Stimulated activated CD4-positive, alpha-beta T cell treated with anti-CD3 and anti-CD28 coated beads, Interleukin-1b, Interleukin-23, amount 100 ng/mL, for 1 hour (primary cell): ENCODE measurements at places on chromosomes 5 and 9.

DNA sequence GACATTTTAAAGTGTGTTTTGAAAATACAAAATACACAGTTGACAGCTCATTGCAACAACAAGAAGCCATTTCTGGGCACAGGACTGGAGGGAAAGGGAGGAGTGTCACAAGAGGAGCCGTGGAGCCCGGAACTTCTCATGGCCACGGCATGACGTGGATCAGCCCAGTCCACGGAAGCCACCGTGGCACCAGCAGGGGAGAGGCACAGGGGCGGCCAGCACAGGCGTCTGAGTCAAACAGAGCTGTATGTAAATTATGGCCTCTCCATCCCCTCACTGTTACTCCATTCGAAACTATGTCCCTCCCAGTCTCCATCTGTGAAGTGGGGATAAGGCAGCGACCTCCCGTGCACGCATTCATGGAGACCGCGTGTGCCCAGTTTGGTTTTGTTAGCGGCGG is 165.6 kb upstream of the IRX2 start:
- no peak for DNase-seq

DNA sequence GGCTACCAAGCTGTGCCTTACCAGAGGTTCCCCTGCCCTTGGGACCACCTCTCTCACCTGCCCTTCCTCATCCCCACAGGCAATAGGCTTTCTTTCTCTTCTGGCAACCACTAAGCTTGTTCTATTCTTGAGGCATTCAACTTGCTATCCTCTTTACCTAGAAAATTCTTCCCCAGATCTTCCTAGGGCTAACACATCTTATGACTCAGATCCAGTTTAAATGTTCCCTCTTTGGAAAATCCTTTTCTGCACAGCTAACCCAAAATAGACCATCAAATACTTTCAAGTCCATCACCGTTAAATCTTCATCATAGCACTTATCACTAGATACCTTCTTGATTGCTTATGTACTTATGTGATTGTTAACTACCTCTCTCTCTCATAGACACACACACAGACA is 93.7 kb downstream of the ENC1 start:
- DNase-seq: no peak

- no peak for DNase-seq
Measured at GRCh38 chr5:122500245-122501088, 188.4 kb downstream of the SNCAIP start.

DNA sequence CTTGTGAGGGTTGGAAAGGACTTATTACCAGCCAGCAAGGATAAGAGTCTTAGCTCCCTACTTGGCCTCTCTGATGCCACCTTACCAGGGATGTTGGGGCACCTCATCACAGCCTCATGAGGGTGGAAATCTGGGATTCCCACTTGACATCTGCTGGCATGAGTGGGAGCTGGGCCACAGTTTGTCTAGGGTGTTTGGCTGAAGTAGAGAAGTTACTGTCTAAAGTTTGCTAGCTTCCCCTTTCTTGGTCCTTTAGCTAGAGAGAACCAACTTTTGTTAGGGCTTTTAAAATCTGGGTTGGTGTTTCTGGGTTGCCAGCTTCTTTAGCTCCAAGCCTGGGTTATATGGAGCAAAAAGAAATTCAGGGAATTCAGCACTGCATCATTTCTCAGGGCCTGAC is 57.5 kb upstream of the GNA14 start:
- no peak for DNase-seq

- no peak for DNase-seq
Measured at GRCh38 chr5:179143446-179143845, 83.3 kb downstream of the ZNF354C start.

GRCh38 chr9:137221506-137222111 is 431 bp downstream of the RNF208 start:
- DNase-seq: no peak

- DNase-seq: peak; percentile 49
Measured at GRCh38 chr5:149371296-149371962, 7.7 kb downstream of the IL17B start.

DNA sequence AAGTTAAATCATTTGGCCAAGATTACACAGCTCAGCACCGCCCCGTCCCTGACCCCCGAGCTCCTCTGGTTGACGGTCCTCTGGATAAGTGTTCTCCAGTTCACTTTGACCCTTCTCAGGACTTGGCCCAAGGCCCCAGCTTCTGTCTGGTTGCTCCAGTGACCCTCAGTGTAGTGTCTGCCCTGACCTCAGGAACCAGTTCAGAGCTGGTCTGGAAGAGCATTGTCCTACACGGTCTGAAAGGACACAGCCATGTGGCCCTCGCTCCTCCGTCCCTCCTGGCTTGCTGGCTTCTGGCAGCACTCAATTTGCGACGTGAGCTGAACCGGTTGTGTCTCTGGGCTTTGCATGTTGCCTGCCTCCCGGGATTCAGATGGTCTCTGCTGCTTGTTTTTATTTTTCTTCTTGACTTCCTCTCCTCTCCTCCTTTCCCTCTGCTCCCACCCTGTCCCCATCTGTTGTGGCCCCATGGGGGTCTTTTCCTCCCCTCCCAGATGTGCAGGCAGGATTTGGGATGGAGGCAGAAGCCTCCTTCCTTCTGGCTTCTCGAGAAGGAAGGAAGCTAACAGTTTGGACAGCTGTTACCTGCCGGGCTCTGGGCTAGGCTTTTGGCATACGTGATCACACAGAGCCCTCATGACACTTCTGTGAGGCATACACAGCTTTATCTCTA is 72.0 kb downstream of the PPARGC1B start:
- DNase-seq: no peak

GRCh38 chr5:164741376-164741775 is 1236.0 kb downstream of the MAT2B start:
- DNase-seq: no peak

- DNase-seq: no peak
Measured at GRCh38 chr5:3662344-3662743, 66.7 kb downstream of the IRX1 start.

- no peak for DNase-seq
Measured at GRCh38 chr5:45578270-45578669, 117.9 kb downstream of the HCN1 start.

GRCh38 chr5:28822071-28822470 is 1783.7 kb upstream of the CDH9 start:
- no peak for DNase-seq

GRCh38 chr5:135015942-135016341 is 18.1 kb downstream of the PITX1 start:
- no peak for DNase-seq

DNA sequence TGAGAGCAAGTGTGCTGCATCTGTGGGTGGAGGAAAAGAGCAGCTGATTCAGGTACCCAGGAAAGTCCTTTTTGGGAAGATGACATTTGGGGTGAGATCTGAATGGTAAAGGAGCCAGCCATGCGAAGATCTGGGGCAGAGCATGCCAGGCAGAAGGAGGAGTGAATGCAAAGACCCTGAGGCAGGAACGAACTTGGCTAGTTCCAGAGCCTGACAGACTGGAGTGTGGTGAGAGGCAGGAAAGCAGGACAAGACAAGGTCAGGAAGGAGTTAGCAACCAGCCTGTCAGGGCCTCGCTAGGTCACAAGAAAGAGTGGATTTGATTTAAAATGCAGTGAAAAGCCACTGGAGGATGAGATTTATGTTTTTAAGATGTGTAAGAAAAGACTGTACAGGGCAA is 28.2 kb downstream of the RGS7BP start:
- no peak for DNase-seq

- DNase-seq: no peak
Measured at GRCh38 chr5:103273952-103274351, 15.4 kb downstream of the MACIR start.

DNA sequence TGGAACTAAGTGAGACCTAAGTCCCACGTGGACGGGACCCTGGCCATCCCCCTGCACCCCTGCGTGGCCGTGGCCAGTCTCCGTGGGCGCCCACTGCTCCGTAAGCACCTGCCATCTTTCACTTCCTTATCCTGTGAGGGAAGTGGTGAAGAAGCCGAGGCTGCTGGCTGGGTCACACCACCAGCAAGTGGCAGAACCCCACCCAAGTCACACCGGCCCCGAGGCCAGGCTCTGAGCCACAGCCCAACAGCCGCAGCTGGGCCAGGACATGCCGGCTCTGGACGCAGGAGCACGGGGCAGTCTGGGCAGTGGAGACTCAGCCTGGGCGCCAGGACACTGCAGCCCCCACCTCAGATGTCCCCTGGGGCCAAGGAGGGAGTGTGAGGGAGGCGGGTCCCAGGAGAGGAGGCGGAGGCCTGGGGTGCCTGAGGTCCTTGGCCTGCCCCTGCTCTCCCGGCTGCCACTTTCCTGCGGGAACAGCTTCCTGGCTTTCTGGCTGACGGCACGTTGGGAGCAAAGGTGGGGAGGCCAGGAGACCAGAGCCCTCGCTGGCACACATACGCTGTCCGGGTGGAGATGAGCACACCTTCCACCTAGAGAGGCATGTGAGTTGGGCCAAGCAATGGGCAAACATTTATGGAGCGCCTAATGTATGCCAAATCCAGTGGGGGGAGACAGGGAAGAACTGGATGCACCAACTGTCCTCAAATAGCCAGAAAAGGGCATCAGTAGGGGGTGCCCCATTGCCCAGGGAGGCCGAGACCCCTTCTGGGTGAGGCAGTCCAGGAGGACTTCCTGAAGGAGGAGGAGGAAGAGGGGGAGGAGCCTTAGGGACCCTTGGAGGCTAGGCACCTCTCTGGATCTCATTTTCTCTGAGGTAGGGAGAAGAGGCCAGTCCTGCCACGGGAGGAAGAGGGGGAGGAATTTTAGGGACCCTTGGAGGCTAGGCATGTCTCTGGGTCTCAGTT is 43.9 kb upstream of the EGFL7 start:
- no peak for DNase-seq

DNA sequence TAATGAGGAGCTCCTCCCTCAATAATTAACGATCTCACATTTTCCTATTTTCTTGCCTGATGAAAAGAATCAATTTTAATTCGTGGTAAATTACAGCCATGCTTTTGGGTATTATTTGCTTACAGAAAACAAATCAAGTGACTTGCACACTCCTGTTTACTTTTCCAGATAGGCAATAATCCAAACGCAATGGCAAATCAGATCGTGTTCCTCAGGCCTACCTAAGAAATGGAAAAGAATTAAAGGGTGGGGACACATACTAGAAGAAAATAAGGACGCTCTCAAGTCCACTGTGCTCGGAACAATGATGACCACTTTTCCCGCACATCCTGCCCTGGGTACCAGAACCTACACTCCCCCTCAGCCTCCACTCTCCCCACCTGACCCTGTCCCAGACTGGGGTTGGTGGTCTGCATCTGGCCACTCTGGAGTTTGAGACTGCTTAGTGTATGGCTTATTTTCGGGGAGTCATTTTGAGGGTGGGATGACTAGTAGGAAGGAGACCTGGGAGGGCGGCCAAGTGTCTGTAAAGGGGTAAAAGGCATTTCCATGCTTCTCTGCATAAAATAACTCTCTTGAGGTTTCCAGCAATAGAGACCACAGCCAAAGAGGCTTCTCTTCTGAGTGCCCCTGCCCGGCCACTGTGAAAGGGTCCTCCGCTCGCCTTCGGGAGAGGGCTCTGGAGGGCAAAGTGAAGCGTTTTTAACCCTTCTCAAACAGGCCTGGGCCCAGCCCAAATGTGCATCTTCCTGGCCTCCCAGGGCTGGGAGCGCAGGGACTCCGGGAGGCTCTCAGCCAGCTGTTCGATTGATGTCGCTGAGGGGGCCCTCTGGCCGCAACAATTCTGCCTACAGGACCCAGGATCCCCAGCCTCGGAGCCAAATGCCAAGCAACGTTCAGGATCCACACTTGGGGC is 4.5 kb upstream of the OTP start:
- no peak for DNase-seq

DNA sequence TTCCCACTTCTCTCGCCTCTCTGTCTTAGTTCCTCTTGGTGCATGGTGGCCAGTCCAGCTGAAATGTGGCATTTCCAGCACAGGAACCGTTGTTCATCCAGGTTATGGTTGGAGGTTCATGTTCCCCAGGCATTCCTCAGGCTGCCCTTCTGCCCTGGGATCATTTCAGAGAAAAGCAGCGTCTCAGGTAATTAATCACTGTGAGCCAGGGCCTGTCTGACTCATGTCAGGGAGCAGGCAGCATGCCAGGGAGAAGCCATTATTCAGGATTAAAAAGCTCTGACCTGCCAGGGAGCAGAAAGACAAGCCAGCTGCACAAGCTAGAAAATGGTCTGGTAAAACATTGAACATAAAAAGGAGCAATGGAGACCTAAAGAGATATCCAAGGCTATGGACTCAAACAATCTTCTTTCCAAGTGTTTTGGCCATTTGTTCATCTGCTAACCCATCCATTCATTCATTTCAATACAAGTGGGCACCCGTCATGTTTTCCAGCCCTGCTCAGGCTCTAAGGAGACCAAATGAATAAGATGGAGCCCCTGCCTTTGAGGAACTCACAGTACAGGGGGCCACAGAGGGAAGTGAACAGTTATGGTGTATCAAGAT is 241.4 kb downstream of the DRD1 start:
- no peak for DNase-seq

- no peak for DNase-seq
Measured at GRCh38 chr5:96037128-96037527, 75.5 kb upstream of the ELL2 start.

DNA sequence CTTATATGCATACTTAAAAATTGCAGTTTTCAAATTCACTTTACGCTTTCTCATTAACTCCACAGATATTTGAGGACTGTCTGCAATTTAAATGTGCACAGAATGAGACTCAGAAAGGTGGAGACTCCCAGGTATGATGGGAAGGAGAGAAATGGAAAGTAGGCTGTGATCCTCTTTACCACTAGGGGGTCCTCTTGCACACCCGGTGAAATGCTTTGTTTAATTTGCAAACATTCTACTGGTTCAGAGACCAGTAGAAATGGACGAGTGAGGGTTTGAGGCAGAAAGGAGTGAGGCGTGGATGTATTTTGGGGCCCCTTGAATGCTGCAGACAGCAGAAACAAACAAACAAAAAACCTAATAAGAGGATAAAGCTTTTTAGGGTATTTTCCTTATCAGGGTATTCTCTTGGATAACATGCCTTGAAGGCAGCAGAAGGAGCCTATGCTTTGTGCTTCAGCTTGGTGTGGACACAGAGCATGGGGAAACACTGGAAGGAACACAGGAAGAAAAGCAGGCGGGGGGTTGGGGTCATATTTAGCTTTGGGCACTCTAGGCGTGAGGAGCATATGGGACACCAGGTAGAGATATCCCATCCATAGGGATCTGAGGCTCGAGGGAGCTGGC is 410.1 kb downstream of the DMRT2 start:
- DNase-seq: no peak

DNA sequence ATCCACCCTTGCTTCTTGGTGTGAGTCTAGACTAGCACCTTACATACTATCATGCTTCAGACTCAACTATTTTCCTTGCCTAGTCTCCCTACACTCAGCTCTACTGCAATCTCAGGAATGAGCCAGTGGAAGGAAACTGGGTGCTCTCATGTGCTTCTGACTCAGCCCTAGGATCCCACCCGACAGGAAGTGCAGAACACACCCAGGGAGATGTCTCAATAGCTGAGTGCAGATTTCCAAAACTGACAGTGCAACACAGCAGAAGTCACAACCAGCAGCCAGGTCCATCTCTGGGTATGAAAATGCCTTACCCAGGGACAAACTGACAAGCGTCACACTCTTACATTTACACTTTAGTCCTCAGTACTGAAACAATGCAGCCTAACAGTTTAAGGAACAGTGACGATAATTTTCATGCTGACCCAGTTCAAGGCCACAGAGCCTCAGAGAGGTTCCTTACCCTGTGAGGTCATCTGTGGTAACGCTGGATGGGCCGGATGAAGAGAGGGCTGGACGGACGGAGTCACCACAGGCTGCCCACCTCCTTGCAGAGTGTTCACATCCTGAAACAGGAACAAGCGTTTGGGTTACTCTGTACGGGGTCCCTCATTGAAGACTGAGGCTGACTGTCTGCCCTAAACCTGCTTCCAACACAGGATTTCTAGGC is 33.0 kb downstream of the FKBP15 start:
- no peak for DNase-seq

- DNase-seq: no peak
Measured at GRCh38 chr5:172077664-172078425, 71.4 kb upstream of the FBXW11 start.

GRCh38 chr5:122019919-122020590 is 58.0 kb downstream of the LOX start:
- no peak for DNase-seq
